RWPE1 (cell line): ENCODE measurements at places on chromosomes 7 and 10.

GRCh38 chr10:84537447-84537931 is 209.1 kb downstream of the CCSER2 start:
- DNase-seq: peak; percentile 81

GRCh38 chr7:73738220-73738611 is 386 bp downstream of the ABHD11 start:
- DNase-seq: peak; percentile 87

DNA sequence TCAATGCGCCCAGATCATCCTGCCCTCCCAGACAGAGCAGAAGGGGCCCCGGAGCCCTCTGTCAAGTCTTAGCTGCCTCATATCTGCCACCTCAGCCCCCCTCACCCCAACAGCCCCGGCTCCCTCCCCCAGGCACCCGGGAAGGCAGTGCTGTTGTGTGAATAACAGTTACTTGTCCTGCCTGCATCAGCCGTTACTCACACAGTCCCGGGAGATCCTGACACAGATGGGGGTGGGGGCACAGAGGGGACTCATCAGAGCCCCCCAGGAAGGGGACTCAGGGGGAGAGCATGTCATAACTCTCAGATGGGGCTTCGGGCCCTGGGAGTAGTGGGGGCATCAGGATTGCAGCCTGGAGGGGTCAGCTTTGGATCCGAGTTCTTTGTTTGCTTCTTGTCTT is 12.4 kb upstream of the SERPINE1 start:
- DNase-seq: no peak

DNA sequence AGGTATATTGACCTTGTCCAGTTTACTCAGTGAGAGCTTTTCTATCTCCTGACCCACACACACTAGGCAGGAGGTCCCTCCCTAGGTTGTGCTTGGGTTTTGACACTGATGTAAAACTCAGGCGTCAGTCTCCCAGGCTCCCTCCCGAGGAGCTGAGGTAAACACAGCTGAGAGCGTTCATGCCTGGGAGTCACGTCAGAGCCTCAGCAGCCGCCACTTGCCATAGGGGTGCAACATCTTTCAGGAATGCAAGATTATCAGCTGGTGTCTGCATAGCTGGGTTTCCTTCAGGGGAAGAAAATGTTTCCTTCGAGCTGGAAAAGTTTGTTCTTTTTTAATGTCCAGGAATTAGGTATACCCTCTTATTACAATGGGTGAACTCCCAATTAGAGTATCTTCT is 70.6 kb downstream of the FGFR2 start:
- DNase-seq: no peak
